ENCODE measurements at places on chromosomes 1 and 21.
A peak's percentile ranks its signal among the peaks of the same experiment; 100 is the strongest.

DNA sequence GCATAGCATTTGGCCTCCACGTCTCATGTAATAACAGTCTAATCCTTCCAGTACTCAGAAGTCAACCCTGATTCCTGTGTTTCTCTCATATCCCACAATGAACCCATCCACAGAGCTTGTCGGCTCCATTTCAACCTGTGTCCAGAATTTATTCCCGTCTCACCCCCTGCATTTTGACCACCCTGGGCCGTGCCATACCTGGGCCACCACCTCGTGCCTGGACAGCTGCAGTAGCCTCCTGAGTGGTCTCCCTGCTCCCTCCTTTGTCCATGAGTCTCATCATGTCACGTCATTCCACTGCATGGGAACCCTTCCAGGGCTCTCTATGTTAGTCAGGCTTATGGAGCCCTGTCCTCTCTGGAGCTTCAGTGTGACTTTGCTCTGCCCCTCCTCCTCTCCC, 670.6 kb downstream of the PTPRU start:
- DNase-seq, result no peak

GRCh38 chr1:75625795-75626194, 14.9 kb upstream of the SLC44A5 start:
- DNase-seq, result no peak

DNA sequence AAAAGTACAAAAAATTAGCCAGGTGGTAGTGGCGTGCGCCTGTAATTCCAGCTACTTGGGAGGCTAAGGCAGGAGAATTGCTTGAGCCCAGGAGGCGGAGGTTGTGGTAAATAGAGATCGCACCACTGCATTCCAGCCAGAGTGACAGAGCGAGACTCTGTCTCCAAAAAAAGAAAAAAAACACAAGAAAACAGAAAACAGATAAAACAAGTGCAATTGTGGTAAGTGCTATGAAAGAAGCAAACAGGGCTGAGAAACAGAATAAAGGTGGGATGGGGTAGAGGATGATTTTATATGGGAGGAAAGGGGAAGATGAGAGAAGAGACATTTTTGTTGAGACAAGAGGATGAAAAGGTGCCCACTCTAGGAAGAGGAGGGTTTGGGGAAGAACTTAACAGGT, 5.0 kb upstream of the SOX13 start:
- no peak for DNase-seq

DNA sequence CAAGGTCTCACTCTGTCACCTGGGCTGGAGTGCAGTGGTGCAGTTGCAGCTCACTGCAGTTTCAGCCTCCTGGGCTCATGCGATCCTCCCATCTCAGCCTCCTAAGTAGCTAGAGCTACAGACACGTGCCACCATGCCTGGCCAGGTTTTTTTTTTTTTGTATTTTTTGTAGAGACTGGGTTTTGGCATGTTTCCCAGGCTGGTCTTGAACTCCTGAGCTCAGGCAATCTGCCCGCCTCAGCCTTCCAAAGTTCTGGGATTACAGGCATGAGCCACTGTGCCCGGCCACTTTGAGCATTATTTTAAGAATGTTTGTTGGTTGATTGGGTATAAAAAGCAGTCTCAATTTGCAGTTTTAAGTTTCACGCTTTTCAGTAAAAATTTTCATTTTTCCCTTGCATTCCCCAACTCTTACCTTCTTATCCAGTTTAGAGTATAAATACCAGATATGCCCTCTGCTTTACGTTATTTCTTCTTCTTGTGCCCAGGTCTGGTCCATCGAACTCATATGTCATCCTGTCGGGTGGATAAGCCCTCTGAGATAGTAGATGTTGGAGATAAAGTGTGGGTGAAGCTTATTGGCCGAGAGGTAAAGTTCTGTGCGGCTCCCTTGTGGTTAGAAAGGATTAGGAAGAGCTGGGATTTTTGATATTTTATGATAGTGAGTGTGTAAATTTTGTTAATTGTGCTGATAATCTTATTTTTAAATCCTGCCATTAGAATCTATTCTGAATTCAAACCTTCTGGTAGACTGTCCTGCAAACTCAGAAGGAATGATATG, 36.0 kb downstream of the FABP3 start:
- DNase-seq, result no peak

DNA sequence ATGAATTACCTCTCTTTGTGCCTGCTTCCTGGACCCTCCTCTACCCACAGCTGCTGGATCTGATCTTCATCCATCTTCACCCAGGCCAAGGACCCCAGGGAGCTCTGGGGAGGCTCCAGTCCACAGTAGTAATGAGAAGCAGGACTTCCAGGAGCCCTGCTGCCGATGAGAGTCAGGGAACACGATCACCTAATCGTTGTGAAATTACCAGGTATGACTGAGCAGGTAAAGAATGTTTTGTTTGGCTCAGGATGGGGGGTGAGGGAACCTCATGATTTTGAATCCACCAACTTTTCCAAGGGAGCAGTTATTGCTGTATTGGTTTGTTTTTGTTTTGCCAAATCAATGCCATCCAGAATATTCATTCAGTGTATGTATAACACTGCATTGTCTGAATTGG, 454.0 kb downstream of the PLPP3 start:
- no peak for DNase-seq

GRCh38 chr1:57916041-57916440, 492.2 kb upstream of the DAB1 start:
- no peak for DNase-seq

DNA sequence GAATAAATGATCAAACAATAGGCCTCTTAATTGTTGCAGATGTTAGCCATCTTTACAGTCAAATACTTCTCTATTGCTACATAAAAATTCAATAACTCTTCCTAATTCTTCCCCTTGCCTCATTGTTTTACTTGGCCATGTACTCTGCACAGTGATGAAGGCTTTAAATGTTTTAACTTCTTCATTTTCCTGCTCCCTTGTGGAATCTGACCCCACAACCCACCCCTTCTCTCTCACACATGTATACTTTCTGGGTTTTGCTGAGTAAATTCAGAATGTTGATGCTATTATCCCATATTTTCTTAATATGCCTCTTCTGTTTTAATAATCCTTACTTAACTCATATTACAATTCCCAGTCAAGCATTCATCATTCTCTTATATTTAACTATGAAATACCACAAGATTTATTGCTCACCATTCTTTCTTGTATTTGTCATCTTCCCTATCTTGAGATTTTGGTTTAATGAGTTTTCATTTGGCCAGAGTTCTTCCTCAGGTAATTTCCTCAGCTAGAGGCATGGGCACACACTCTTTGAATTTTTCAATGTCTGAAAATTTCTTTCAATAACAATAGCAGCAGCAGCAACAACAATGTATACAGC, 327.8 kb upstream of the USP24 start:
- DNase-seq, result peak; percentile 74

- no peak for DNase-seq
These were observed 43.1 kb upstream of the CLSTN1 start for GRCh38 chr1:9866836-9867235.

DNA sequence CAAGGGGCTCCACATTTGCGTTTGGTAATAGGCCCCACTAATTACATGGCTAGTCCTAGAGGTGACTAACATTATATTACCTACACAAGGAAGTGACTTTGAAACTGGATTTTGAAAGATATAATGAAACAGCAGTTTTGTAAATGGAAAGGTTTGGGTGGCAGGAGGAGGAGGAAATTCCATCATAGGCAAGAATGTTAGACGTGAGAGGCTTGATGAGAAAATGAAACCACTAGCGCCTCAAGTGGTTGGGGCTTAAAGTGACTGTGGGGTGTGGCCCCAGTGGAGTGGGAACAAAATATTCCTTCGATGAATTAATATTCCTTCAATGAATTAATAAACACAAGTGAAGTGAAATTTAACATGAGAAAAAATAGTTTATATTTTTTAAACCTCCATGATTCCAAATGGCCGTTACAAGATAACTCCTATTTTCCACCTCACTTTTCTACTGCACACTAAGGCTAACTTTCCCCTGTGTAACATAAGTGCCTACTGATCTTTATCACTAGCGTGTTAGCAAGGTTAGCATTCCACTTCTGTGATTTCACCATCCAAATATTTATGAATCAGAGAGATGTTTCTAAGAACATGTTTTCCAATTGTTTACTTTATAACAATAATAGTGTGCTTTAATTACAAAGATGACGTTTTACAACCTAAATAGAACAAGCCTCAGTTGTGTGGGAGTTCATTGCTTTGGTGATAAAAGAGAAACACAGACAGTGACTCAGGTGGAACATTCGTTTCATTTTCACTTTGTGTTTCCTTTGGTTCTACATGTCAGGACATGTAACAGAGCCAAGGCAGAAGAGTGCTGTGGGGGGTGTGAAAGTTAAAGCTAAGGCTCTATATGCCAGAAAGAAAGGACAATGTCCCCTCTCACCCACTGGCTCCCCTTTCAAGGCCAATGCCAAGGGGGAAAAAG, 12.5 kb upstream of the ATF3 start:
- DNase-seq, result peak; percentile 90

DNA sequence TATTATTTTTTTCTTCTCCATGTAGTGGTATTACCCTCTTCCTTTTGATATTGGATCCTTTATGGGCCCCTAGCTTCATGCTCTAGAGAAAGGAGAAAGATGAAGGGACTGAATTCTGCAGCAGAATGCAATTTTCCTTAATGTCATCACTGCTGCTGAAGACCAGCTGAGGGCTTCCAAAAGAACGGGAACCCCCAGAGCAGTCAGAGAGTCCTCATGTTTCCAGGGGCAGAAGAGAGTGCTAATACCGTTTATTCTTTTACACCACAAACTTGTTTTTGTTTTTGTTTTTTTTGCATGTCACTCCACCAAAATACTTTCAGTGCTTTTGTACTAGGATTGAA, 21.1 kb upstream of the TBX15 start:
- no peak for DNase-seq

DNA sequence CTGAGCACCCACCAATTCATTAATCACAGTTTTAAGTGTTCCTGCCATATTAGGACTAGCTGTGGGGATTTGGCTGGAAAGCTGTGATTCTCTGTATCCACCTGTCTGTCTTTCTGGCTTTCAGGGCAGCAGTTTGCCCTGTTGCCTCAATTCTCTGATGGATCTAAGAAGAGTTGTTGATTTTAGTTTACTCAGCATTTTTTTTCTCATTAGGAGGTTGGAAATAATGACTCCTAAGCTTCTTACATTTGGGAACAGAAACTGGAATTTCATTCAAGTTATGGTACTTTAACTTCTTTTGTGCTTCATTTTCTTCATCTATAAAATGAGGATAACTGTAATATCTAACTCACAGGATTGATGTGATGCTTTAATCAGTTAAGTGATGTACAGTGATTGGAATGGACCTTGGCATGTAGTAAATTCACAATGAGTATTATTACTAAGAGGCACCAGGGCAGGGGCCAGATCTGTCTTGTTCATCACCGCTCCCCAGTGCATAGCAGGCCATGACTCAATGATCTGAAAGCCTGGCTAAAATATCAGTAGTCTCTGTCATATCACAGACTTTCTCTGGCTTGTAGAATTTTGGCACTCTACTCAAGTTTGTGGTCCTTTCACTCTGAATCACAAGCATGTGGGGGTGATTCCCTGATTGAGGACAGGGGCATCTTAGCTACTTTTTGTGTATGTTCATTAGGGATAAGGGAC, 51.4 kb upstream of the GREM2 start:
- peak; percentile 53 for DNase-seq

GRCh38 chr1:43910343-43910742, 23.3 kb upstream of the ARTN start:
- DNase-seq, result no peak

DNA sequence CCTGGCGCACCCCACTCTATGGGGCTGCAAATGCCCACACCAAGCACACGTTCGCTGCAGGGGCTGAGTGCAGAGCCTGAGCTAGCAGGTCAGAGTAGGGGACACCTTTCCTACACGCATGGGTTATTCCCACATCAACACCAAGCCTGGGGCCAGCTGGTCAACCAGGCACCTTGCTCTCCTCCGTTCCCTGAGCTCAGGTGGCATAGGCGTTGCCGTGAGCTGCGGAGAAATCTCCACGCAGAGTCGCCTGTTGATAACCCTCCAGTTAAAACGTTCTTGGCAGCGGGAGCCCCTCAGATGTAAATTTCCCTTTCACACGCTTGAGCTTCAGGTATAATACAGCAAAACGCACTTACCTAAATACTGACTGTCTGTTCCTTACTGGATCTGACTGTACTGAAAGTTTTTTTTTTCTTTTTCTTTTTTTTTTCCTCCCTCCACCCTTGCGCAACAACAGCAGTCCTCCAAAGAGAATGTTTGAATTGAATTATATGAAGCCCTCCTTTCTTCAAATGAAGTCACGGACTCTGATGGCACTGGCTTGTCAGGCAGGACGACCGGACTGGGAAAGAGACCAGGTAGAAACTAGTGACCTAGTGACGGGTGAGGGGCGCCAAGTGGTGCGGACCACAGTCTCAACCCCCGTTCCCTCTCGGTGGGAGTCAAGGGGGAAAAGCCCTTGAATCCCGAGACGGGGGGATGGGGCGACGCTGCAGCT, 2.1 kb downstream of the BRINP3 start:
- DNase-seq, result peak; percentile 51

DNA sequence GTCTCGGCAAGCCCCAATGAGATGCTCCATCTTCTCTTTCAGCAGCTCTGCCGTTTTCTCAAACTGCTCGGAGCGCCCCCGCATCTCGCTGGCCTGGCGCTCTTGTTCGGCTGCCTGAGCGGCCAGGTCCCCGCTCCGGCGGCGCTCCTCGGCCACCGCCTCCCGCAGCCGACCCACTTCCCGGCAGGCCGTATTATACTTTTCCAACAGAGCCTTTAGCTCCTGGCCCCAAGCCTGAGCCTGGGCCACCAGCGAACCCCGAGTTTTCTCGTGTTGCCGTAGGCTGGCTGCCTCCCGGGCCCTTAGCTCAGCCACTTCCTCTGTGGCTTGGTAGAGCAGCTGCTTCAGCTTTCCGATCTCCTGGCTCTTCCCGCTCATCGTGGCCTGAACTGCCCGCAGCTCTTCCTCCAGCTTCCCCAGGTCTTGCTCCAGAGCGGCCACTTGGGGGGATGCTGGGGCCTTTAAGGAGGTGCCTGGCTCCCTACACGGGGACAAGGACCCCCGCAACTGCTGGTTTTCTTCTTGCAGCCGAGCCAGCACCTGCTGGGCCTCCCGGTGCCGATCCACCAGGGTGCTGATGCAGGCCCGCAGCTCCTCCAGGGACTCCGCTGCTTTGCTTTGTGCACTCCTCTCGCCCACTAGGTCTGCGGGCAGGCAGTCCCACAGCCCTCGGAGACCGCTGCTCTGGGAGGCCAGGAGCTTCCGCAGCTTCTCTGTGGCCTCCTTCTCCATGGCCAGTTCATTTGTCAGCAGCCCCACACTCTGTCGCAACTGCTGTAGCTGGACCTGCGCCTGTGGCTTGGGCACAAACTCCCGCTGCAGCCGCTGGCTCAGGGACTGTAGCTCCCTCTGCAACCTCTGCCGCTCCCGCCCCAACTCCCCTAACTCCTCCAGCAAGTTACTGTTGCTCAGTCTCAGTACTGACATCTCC, 13.4 kb upstream of the PIAS3 start:
- peak; percentile 39 for DNase-seq

GRCh38 chr1:206544562-206545257, 37.4 kb downstream of the RASSF5 start:
- DNase-seq, result peak; percentile 79

- DNase-seq, result no peak
These were observed 38.7 kb upstream of the TTC34 start for GRCh38 chr1:2840036-2840809.
